ENCODE measurements at places on chromosomes 5 and 9.

GRCh38 chr9:88056876-88057275 is 81.4 kb downstream of the SPATA31C2 start:
- peak; percentile 22 for DNase-seq

DNA sequence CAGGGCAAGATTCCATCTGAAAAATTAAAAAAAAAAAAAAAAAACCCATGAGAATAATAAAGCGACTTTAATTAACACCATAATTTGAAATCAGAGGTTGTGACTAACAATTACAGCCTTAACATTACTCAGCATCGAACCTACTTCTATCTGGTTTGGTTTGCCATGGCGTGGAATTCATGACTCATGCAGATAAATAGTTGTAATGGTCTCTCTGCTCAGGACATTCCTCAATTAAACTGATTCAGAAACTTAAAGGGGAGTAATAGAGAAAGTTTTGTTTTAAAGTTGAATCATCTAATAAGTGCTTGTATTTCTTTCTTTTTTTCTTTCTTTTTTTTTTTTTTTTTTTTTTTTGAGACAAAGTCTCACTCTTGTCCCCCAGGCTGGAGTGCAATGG is 135.5 kb downstream of the SPATA31D1 start:
- peak; percentile 48 for DNase-seq

- no peak for DNase-seq
These were observed 4.3 kb downstream of the CCL19 start for GRCh38 chr9:34686732-34687131.

- no peak for DNase-seq
These were observed 507.4 kb downstream of the RAB3C start for GRCh38 chr5:59090323-59090722.

GRCh38 chr5:91487420-91487819 is 104.3 kb upstream of the ARRDC3 start:
- no peak for DNase-seq

DNA sequence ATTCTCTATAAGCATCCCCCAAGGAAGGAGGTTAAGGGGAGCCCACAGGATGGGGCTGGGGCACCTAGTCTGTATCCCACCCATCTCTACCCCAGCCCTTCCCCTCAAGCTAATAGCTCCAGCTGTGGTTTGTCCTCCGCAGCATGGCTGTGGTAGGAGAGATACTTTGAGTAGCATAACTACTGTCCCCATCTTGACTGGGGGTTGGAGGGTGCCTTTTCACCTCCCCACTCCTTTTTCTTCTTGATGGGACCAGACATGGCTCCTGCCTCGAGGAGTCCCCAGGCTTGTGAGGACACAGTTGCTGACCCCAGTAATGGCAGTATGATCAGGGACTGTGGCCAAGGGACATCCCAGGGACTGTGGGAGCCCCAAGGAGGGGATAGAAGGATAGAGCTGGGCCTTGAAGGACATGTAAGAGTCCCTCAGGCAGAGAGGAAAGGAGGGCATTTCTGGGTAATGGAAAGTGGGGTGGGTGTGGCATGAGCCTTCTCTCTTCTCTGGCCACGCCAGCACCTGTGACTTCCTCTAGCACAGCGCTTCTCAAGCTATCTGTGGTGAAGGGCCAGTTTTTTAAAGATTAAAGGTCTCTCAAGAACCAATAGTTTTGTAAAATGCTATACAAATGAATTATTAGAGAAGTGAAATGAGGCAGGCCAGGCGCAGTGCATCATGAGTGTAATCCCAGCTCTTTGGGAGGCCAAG is 14.0 kb downstream of the OLFML2A start:
- DNase-seq, result no peak

- no peak for DNase-seq
These were observed 129.7 kb upstream of the TMEM161B start for GRCh38 chr5:88398316-88398715.

DNA sequence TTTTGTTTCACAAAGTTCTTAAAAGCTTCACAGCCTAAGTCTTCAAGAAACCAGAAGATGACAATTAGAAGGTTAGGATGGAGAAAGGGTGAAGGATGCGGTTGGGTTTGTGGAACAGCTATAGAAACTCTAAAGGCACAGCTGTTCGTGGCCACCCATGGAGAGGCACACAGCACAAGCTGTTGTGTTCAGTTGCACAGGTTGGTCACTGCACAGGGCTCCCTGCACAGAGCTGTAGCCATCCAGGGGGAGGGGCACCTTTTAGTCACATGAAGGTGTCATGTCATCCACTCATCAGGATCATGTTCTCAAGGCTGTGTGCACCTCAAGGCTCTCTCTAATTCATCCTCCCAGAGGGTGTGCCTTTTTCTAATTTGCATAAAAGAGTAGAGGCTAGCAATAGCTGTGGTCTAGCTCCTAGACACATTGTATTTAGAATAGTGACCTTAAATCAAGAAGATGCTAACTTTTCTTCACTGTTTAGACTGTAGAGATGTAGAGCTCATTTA is 5.0 kb upstream of the RASGRF2 start:
- no peak for DNase-seq

- no peak for DNase-seq
These were observed 39.3 kb downstream of the RAI14 start for GRCh38 chr5:34695275-34696027.

GRCh38 chr5:145925353-145925752 is 11.0 kb upstream of the SH3RF2 start:
- peak; percentile 86 for DNase-seq

GRCh38 chr5:40842351-40842750 is 1.2 kb downstream of the CARD6 start:
- DNase-seq, result no peak

- no peak for DNase-seq
These were observed 67.8 kb downstream of the RALGPS1 start for GRCh38 chr9:126982215-126983002.

- no peak for DNase-seq
These were observed 527.8 kb downstream of the AGTPBP1 start for GRCh38 chr9:85213650-85214607.

GRCh38 chr5:52328220-52328806 is 459.4 kb upstream of the ITGA1 start:
- peak; percentile 11 for DNase-seq

GRCh38 chr5:54108136-54108535 is 202.2 kb downstream of the ARL15 start:
- DNase-seq, result no peak

GRCh38 chr5:173178369-173178910 is 34.1 kb downstream of the BNIP1 start:
- no peak for DNase-seq

- no peak for DNase-seq
These were observed 23.4 kb downstream of the SRD5A1 start for GRCh38 chr5:6656680-6657079.

DNA sequence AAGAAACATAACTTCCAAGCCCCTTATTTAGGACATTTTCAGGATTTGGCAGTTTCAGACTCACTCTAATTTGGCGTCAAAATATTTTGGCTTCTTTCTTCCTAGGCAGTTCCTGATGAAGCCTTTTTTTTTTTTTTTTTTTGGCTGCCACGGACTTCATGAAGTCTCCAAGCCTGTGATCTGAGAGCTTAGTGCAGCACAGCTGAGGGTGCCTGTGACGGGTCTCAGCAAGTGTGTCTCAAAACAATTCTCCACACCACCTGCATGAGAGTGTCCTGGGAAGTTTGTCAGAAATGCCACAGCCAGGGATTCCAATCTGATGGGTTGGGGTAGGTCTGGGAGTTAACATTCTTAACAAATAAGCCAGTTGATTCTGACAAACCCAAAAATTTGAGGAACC is 6.0 kb upstream of the ESM1 start:
- no peak for DNase-seq

- DNase-seq, result no peak
These were observed 33.6 kb downstream of the PRRT1B start for GRCh38 chr9:131578731-131579504.
